ENCODE measurements at places on chromosomes 5 and 9. TPM values are rescaled to one million over a fixed set of nuclear protein-coding genes. Genes with fewer than 3 reads are reported as not detected.

GRCh38 chr5:61277190-61277589, 54.9 kb upstream of the ZSWIM6 start:
- peak; percentile 17 for DNase-seq

- no peak for DNase-seq
Observed at GRCh38 chr9:137588891-137589290, 1.4 kb downstream of the ZMYND19 start.

DNA sequence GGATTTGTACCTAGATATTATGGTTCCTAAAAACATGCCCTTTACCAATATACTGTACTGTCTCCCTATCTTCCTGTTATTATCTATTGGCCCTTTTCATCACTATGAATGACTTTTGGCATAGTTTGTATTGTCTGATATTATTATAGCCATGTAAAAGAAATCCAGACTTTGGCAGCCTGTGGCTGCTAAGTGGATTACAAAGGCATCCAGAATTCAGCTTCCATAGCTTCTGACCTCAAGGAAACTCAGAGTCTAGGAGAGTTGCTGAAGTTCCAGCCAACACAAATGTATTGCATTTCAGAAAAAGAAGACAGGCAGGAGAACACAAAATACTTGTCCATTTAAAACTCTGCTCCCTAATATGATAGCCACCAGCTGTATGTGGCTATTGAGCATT, 319.2 kb upstream of the MPDZ start:
- no peak for DNase-seq

DNA sequence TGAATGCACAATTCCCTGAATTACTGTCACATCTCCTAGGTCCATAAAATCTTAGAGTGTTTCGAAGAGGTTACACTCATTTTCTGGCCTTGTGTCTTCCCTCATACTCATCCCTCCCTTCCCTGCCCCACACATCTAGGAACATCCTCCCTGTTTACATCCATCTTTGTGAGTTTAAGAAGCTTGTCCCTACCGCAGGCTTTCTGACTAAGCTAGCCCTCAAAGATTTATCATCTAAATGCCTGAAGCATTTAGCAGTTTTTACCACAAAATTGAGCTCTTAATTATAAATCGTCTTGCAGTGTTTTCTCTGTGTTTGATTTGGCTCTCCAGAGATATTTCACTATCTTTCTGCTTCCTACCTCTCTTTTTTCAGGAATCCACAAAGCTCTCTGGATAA, 374.8 kb downstream of the KIAA0825 start:
- DNase-seq, result no peak

DNA sequence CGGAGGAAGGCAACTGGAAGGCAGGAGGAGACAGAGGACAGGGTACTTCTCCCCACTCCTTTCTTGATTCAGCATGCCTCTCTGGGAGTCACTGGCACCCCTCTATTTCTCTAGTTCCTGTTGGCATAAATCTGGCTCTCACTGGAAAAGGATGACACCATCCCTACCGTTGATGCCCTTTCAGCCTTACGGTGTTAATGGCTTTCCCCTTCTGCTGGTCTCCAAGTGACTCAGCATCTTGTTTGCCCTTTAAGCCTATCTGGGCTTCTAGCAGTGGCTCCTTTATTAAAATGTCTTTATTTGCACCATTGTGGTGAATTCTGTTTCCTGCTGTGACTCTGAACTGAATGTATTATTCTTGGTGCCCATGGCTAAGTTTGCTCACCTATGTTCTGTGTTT, 227.3 kb upstream of the GLRA1 start:
- no peak for DNase-seq

DNA sequence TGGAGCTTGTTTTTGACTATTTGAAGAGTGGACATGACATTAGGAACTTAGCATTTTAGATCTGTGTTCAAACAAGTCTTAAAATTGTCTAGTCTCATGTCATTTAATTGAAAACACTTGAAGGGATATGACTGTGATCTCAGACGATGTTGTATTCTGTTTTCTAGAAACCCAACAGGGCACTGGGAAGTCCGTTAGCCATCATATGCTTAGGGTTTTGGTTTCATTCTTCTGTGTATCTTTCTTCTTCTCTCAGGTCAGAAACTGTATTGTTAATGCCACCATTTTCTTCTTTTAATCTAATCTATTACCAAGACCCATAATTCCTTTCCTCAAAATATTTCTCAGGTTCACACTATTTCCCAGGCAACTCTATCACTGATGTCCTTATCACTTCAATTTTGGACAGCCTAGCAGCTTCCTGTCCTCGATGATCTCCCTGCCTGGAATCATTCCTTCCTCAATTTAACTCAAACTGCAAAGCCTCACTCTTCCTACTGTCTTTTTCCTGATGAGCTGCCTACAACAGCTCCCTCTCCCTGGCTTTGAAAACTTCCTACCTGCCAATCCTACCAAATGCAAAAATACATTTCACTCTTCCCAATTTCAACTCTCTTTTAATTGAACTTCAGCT, 77.7 kb downstream of the MEF2C start:
- no peak for DNase-seq

- peak; percentile 79 for DNase-seq
Observed at GRCh38 chr9:130128733-130129431, 43.3 kb upstream of the NCS1 start.

DNA sequence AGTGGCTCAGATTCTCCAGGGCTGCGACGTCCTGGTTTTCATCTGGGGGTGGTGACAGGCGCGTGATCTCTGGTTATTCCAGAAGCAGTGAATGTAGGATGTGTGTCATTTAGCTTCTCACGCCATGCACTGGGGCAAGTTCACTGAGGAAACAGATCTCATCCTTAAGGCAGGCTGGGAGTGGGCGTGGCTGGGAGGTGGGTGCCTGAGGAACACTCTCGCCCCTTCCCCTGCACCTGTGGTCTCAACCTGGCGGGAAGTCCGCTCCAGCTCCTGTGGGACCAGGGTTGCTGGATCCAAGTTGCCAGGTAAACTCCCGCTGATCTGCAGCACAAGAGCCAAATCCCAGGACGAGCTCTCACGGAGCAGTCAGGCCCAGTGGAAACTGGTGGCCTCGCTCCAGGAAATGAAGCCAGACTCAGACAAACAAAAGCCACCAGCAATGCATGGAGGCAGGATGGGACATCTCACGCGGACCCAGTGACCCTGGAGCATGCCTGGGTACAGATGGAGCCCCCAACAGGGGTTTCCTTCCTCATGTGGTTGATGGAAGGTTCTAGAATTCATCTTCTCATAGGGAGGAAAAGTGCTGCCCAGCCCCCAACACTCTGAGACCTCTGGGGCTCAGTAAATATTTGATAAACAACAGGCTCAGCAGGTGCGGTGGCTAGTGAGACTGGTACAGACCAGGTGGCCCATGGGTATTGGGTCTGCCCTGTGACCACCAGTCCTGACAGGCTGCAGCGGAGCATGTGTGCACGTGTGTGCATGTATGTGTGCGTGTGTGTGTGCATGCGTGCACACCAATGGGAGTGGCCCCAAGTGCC, 16.3 kb upstream of the SLC12A7 start:
- DNase-seq, result no peak

GRCh38 chr9:36193023-36193422, 2.3 kb downstream of the CLTA start:
- no peak for DNase-seq

- DNase-seq, result no peak
Observed at GRCh38 chr5:56088431-56088949, 93.7 kb upstream of the IL6ST start.

DNA sequence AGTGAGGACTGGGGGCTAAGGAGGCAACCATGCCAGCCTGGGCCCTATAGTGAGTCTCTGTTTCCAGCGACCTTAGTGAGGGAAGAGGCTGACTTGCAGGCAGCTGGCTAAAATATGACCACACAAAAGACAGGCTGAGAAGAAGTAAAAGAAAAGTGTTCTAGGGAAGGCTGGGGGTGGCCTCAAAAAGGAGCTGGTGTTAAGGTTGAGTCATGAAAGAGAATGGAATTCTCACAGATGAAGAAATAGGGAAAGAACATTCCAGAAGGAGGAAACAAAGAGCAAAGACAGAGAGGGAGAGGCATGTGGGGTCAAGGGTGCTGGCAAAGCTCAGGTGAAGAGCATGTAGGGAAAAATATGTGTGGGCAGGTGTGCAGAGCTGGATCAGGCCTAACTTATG, 302.7 kb upstream of the RFX3 start:
- DNase-seq, result no peak

- DNase-seq, result no peak
Observed at GRCh38 chr5:125576822-125577221, 830.4 kb upstream of the ZNF608 start.

- no peak for DNase-seq
Observed at GRCh38 chr5:143161885-143162540, 241.5 kb downstream of the NR3C1 start.

- peak; percentile 50 for DNase-seq
Observed at GRCh38 chr5:119332208-119332607, 23.6 kb upstream of the TNFAIP8 start.

GRCh38 chr5:39570403-39571027, 145.7 kb upstream of the DAB2 start:
- peak; percentile 31 for DNase-seq

- no peak for DNase-seq
Observed at GRCh38 chr9:131649646-131650045, 90.2 kb downstream of the RAPGEF1 start.

DNA sequence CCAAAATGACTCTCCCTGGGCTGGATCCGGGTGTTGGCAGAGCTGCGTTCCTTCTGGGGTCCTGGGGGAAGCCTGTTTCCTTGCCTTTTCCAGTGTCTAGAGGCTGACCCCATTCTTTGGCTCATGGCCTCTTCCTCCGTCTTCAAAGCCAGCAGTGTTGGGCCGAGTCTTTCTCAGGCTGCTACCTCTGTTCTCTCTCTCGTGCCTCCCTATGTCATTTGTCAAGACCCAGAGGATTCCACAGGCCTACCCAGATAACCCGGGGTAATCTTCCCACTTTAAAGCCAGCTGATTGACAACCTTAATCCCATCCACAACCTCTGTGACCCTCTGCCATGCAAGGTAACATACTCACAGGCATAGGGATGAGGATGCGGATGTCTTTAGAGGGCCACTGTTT, 55.0 kb upstream of the KCNMB1 start:
- no peak for DNase-seq

GRCh38 chr5:7824995-7825394, 25.9 kb downstream of the CFAP90 start:
- no peak for DNase-seq

The PCDHGB5 gene
- polyA plus RNA-seq, result 0.20 TPM

The CDK5RAP2 gene
- polyA plus RNA-seq, result 46.9 TPM

The TAF11L3 gene
- not detected for polyA plus RNA-seq

The TMEM174 gene
- polyA plus RNA-seq, result not detected

The FAM114A2 gene
- 6.0 TPM for polyA plus RNA-seq

The HMCN2 gene
- polyA plus RNA-seq, result 0.01 TPM

All from B cell (primary cell).